Activated naive CD8-positive, alpha-beta T cell treated with anti-CD3 and anti-CD28 coated beads for 36 hours (primary cell): ENCODE measurements at places on chromosomes 3 and 15. TPM values are rescaled to one million over a fixed set of nuclear protein-coding genes. Genes with fewer than 3 reads are reported as not detected.

- H3K27me3 ChIP-seq, result peaks cover 6% of the 10 kb centered on the region
- no peak overlapping the region for H3K27ac ChIP-seq
Measured at GRCh38 chr3:9250236-9250635, 790 bp upstream of the SRGAP3 start.

DNA sequence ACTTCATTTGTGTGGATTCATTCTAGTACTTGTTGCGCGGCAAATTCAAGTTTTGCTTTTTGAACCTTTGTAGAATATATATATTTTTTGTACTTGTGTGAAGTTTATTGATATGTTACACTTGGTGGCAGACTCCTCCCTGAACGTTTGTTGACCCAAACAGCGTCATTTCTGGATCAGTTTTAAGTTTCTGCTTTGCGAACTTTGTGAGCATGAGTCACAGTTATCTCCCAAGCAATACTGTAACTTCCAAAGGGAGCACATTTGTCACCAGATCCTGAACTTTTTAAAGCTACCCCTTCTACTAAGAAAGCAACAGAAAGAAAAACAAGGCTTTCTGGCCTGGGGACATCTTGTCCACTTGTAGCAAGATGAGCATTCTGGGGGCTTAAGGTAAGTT lies 74.8 kb upstream of the CACNA2D3 start:
- H3K4me1 ChIP-seq, result no peaks in the 10 kb centered on the region
- no peaks in the 10 kb centered on the region for H3K36me3 ChIP-seq
- H3K27me3 ChIP-seq, result peaks cover 29% of the 10 kb centered on the region
- no peak overlapping the region for H3K27ac ChIP-seq

GRCh38 chr3:61813636-61814035 lies 252.3 kb downstream of the PTPRG start:
- no peak overlapping the region for H3K4me3 ChIP-seq
- no peaks in the 10 kb centered on the region for H3K36me3 ChIP-seq
- DNase-seq, result no peak
- H3K27ac ChIP-seq, result no peak overlapping the region
- peaks cover 7% of the 10 kb centered on the region for H3K27me3 ChIP-seq
- no peaks in the 10 kb centered on the region for H3K4me1 ChIP-seq

- no peak overlapping the region for H3K27ac ChIP-seq
- no peaks in the 10 kb centered on the region for H3K4me1 ChIP-seq
- no peaks in the 10 kb centered on the region for H3K27me3 ChIP-seq
- peak; percentile 69 for DNase-seq
- no peak overlapping the region for H3K4me3 ChIP-seq
Measured at GRCh38 chr3:13495921-13496723, 16.0 kb downstream of the HDAC11 start.

- H3K27me3 ChIP-seq, result peaks cover 8% of the 10 kb centered on the region
- H3K36me3 ChIP-seq, result no peaks in the 10 kb centered on the region
- no peak for DNase-seq
- H3K4me3 ChIP-seq, result no peak overlapping the region
Measured at GRCh38 chr3:81864272-81864671, 102.8 kb upstream of the GBE1 start.

DNA sequence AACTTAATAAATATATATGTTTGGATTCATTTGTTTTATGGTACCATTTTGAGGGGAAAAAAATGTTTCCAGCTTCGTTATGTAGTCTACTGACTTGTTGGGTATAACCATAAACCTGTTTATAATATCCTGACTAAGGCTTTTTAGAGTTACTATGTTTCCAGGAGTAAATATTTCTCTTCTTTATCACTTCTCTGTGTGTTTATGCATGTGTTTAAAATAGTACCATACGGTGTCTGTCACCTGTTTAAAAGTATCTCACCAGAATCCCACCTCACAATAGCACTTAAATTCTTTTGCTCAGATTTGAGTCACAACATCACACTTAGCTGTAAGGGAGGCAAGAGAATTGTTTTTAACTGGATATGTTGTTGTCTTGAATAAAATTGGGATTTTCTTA lies 15.1 kb downstream of the LACTB start:
- no peak for DNase-seq
- H3K4me1 ChIP-seq, result peaks cover 16% of the 10 kb centered on the region
- H3K4me3 ChIP-seq, result no peak overlapping the region
- H3K27me3 ChIP-seq, result no peaks in the 10 kb centered on the region
- no peak overlapping the region for H3K27ac ChIP-seq

- peaks cover 76% of the 10 kb centered on the region for H3K27me3 ChIP-seq
- no peak for DNase-seq
- H3K4me1 ChIP-seq, result no peaks in the 10 kb centered on the region
- H3K4me3 ChIP-seq, result no peak overlapping the region
- no peak overlapping the region for H3K27ac ChIP-seq
- H3K36me3 ChIP-seq, result no peaks in the 10 kb centered on the region
Measured at GRCh38 chr3:64489361-64490044, 198.3 kb downstream of the ADAMTS9 start.

DNA sequence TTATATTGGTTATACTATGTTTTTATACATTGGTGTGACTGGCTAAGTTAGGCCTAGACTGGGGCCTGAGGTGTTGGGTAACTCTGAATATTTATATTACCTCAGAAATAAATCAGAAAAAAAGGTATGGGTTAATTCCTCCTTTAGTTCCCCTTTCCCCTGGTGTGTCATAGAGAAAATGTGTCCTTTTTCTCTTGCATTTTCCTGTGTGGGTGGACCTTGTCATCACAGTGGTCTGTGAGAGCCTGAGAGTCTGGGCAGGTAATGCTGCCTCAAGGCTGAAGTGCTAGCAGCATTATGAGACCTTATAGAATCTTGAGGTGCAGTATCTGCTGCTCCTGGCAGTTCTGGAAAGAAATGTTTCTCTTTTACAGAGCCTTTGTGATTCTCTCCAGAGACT lies 69.7 kb downstream of the PCOLCE2 start:
- H3K27me3 ChIP-seq, result peaks cover 30% of the 10 kb centered on the region
- no peak overlapping the region for H3K27ac ChIP-seq
- H3K4me1 ChIP-seq, result peaks cover 2% of the 10 kb centered on the region
- H3K4me3 ChIP-seq, result no peak overlapping the region
- no peak for DNase-seq
- H3K36me3 ChIP-seq, result no peaks in the 10 kb centered on the region

- no peak overlapping the region for H3K4me3 ChIP-seq
- no peak for DNase-seq
- no peak overlapping the region for H3K27ac ChIP-seq
Measured at GRCh38 chr3:197468167-197468566, 87.6 kb downstream of the BDH1 start.

DNA sequence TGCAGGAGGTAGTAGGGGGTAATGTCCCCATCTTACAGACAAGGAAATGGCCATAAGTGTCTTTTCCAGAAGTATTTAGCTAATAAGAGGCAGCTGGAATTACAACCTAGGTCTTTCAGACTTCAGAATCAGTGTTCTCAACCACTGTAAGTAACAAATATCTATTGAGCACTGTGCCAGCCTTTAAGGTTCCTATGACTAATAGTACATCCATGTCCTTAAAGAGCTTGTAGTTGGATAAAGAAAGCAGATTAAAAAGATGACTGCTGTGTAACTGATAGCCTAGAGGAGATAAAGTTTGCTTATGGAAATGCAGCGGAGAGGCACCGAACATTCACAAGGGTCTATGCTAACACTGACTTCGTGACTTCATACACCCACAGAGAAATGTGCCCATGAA lies 136.0 kb downstream of the KCNMB2 start:
- no peaks in the 10 kb centered on the region for H3K27me3 ChIP-seq
- no peak overlapping the region for H3K27ac ChIP-seq
- peaks cover 6% of the 10 kb centered on the region for H3K4me1 ChIP-seq
- no peaks in the 10 kb centered on the region for H3K36me3 ChIP-seq
- H3K4me3 ChIP-seq, result no peak overlapping the region

- H3K36me3 ChIP-seq, result no peaks in the 10 kb centered on the region
- H3K27ac ChIP-seq, result no peak overlapping the region
- no peak for DNase-seq
Measured at GRCh38 chr15:62909257-62909656, 133.3 kb upstream of the TPM1 start.

DNA sequence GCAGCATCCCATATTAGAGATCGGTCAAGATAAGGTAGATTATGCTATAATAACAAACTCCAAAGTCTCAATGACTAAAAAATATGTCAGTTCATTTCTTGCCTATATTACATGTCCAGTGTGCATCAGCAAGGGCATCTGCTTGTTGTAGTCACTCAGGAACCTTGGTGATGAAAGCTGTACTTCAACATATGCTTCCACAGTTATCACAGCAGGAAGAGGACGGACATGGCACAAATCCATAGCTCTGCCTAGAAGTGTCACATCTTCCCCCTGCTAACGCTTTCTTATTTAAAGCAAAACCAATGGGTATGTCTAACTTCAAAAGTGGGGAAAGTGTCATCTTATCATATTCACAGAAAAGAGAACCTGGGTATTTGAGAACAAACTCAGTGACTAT lies 20.0 kb upstream of the PIAS1 start:
- no peak for DNase-seq
- no peaks in the 10 kb centered on the region for H3K4me1 ChIP-seq
- no peak overlapping the region for H3K4me3 ChIP-seq
- peaks cover 35% of the 10 kb centered on the region for H3K27me3 ChIP-seq
- no peaks in the 10 kb centered on the region for H3K36me3 ChIP-seq
- H3K27ac ChIP-seq, result no peak overlapping the region

DNA sequence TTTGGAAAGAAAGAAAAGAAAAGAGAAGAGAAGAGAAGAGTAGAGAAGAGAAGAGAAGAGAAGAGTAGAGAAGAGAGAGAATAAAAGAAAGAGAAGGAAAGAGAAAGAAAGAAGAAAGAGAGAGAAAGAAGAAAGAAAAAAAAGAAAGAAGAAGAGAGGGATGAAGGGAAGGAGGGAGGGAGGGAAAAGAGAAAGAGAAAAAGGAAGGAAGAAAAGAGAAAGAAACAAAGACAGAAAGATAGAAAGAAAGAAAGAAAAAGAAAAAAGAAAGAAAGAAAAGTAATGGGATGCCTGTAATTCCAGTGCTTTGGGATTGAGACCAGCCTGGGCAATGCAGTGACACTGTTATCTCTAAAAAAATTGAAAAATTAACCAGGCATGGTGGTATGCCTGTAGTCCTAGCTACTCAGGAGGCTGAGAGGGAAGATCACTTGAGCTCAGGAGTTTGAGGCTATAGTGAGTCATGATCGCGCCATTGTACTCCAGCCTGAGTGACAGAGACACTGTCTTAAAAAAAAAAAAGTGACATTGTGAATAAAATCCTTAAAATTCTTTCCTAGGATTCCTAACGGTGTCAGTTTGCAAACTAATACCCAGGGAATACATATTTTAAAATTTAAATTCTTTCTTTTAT lies 1.7 kb downstream of the RASL12 start:
- H3K4me3 ChIP-seq, result no peak overlapping the region
- H3K27me3 ChIP-seq, result peaks cover 36% of the 10 kb centered on the region
- H3K27ac ChIP-seq, result no peak overlapping the region
- no peaks in the 10 kb centered on the region for H3K36me3 ChIP-seq
- no peak for DNase-seq
- peaks cover 6% of the 10 kb centered on the region for H3K4me1 ChIP-seq

GRCh38 chr3:172980849-172981248 lies 160.2 kb downstream of the SPATA16 start:
- H3K4me3 ChIP-seq, result no peak overlapping the region
- H3K4me1 ChIP-seq, result no peaks in the 10 kb centered on the region
- no peak overlapping the region for H3K27ac ChIP-seq

DNA sequence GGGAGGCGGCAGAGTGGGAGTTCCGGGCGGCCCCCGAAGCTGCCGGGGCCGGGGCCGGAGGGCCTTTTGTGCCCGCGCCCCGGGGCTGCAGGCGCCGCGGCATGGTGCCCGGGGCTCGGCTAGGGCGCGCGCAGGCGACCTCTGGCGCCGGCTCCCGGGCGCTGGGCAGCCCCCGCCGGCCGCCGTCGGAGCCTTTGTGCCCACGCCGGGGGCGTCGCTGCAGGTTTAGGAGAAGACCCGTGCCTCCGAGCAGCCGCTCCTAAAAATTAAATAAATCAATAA lies 299 bp downstream of the PAQR9 start:
- peak; percentile 13 for DNase-seq
- peaks cover 77% of the 10 kb centered on the region for H3K27me3 ChIP-seq
- H3K4me3 ChIP-seq, result peak overlapping the region; percentile 76

DNA sequence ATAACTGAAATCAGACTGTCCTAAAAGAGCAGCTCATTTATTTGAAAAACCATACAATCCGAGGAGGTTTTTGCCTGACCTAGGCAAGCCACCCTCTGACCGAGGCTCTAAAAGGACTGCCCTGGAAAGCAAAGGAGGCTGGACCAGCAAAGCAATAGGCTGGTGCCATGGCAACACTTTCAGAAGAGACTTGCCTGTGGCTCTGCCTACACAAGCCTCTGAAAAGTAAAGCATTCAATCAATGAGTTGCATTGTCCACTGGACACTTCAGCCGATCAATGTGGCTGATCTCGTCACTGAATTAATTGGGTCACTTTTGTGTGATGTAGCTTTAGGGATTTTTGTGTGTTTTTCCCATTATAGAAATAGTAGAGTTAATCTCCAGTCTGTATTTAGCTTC lies 99.1 kb upstream of the SEMA6D start:
- no peak for DNase-seq
- no peaks in the 10 kb centered on the region for H3K4me1 ChIP-seq
- no peaks in the 10 kb centered on the region for H3K36me3 ChIP-seq
- no peak overlapping the region for H3K4me3 ChIP-seq

- no peaks in the 10 kb centered on the region for H3K27me3 ChIP-seq
- H3K27ac ChIP-seq, result peak overlapping the region; percentile 70
- peaks cover 35% of the 10 kb centered on the region for H3K36me3 ChIP-seq
- H3K4me3 ChIP-seq, result no peak overlapping the region
- peak; percentile 26 for DNase-seq
Measured at GRCh38 chr3:170128259-170128976, 53.1 kb downstream of the PHC3 start.

DNA sequence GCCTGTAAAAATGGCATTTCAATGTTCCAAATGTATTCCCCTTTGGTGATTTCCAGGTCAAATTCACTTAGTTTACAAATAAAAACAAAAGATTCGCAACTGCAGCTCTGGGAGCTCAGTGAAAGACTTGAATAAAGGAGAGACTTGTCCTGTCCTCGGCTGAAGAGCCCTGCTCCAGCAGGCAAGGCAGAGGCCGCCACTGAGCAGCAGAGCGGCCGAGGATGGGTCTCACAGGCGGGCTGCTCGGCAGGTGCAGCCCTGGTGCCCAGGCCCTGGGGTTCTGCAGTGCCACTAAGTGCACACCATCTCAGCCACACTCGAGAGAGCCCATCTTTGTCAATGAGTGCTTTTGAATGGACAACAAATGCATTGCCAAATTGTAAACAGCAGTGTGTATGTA lies 856.2 kb downstream of the AGBL1 start:
- H3K4me1 ChIP-seq, result no peaks in the 10 kb centered on the region
- no peak overlapping the region for H3K27ac ChIP-seq
- H3K4me3 ChIP-seq, result no peak overlapping the region
- H3K27me3 ChIP-seq, result peaks cover 17% of the 10 kb centered on the region

GRCh38 chr3:187130346-187131066 lies 8.8 kb downstream of the RPL39L start:
- H3K36me3 ChIP-seq, result peaks cover 38% of the 10 kb centered on the region
- H3K27me3 ChIP-seq, result no peaks in the 10 kb centered on the region
- peak; percentile 23 for DNase-seq
- H3K4me3 ChIP-seq, result peak overlapping the region; percentile 39
- H3K4me1 ChIP-seq, result peaks cover 23% of the 10 kb centered on the region

The PTX3 gene
- total RNA-seq, result 0.25 TPM

The ANKUB1 gene
- total RNA-seq, result not detected

The IQCF5 gene
- not detected for total RNA-seq

The SCAANT1 gene
- not detected for total RNA-seq

The SNRK gene
- 26.8 TPM for total RNA-seq

The SLC28A2 gene
- not detected for total RNA-seq

The FBN1 gene
- total RNA-seq, result 0.29 TPM

The LYSMD4 gene
- total RNA-seq, result 5.5 TPM

The SNX22 gene
- total RNA-seq, result 0.74 TPM

The ZKSCAN7 gene
- total RNA-seq, result 4.4 TPM

The PIGBOS1 gene
- total RNA-seq, result 14.4 TPM
